Progenitor cell of endocrine pancreas (in vitro differentiated cells): ENCODE measurements at places on chromosomes 1 and 21.
A peak's percentile ranks its signal among the peaks of the same experiment; 100 is the strongest.

DNA sequence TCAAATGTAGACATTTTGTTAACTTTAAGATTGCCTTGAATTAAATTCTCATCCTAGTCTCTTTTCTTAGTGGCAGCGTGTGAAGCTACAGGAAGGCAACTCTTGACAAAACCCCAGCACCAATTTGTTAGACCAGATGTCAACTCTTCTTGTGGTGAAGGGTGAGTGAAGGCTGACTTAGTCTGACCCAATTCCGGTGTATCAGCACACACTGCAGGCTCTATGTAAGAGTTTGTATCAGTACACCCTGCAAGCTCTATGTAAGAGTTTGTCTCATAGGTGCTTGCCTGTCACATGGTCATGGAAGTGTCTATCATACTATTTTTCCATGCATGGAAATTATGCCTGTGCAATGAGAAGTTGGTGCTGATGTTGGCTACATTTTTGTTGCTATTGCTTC is 16.8 kb downstream of the CR2 start:
- DNase-seq = no peak

GRCh38 chr1:200029035-200029821 is 1.7 kb downstream of the NR5A2 start:
- peak; percentile 43 for DNase-seq

- no peak for DNase-seq
Observed at GRCh38 chr1:183291802-183292514, 105.9 kb downstream of the LAMC2 start.

DNA sequence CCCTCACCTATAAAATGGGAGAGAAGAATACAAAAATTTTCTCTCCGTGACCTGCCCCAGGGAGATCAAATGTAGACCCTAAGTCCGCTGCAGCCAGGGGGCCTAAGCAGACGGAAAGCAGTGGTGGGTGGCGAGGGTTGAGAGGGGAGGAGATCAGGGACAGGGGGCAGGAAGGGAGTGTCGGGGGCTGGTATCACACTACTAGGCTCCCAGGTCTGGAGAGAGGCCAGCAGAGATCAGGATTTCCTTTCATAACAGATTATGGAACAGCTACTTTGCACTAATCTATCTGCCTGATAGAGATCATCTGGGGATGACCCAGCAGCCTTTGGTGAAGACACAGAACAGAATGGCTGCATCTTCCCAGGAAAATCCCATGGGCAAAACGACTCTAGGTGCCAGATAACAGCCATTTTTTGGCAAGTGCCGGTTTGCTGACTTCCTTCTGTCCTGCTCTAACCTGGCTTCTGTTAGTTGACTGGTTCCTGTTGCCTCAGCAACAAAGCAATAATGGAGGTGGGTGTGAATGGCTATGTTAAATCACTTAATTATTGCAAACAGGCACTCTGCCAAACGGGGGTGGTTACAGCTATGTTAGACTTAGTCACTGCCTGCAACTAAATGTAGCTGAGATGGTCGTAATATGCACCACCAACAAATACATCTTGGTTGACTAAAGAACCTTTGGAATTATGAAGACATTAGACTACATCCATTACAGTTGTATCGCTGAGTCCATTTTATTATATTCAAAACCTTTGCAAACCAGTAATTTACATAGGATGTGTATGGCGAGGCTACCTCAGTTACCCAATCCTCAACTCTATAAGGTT is 30.0 kb upstream of the EPS8L3 start:
- DNase-seq = no peak

DNA sequence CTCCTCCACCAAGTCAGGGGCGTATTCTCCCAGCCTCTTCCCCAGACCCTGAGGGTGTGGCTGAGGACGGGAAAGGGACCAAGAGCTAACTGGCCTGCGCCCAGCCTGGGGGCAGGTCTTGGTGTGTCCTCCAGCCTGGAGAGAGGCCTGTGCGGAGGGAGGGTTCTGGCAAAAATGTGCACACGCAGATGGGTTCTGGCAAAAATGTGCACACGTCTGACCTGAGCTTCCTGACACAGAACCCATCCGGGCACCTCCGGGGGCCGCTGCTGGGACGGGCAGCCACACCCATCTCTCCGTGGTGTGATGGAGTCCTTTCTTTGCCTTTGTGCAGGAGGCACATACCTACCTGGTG is 23.1 kb upstream of the PKP1 start:
- no peak for DNase-seq

- no peak for DNase-seq
Observed at GRCh38 chr1:36137776-36138175, 11.5 kb downstream of the TRAPPC3 start.
